ENCODE measurements at places on chromosomes 11 and 22.

GRCh38 chr22:40635940-40636379 is 559 bp downstream of the MRTFA start:
- no peak for DNase-seq

- no peak for DNase-seq
These were observed 5.9 kb upstream of the MRGPRG start for GRCh38 chr11:3224401-3225057.

- DNase-seq = no peak
These were observed 28.0 kb upstream of the OR8B8 start for GRCh38 chr11:124473476-124473875.

GRCh38 chr11:25317216-25317615 is 820.4 kb downstream of the LUZP2 start:
- DNase-seq = no peak

- DNase-seq = peak; percentile 48
These were observed 6.8 kb upstream of the LIF start for GRCh38 chr22:30253205-30253852.

GRCh38 chr11:134045799-134046635 is 22.9 kb upstream of the JAM3 start:
- peak; percentile 73 for DNase-seq

- DNase-seq = no peak
These were observed 13.2 kb downstream of the CARS1 start for GRCh38 chr11:3044004-3044403.

- DNase-seq = peak; percentile 87
These were observed 38.1 kb upstream of the ADA2 start for GRCh38 chr22:17257121-17258001.

DNA sequence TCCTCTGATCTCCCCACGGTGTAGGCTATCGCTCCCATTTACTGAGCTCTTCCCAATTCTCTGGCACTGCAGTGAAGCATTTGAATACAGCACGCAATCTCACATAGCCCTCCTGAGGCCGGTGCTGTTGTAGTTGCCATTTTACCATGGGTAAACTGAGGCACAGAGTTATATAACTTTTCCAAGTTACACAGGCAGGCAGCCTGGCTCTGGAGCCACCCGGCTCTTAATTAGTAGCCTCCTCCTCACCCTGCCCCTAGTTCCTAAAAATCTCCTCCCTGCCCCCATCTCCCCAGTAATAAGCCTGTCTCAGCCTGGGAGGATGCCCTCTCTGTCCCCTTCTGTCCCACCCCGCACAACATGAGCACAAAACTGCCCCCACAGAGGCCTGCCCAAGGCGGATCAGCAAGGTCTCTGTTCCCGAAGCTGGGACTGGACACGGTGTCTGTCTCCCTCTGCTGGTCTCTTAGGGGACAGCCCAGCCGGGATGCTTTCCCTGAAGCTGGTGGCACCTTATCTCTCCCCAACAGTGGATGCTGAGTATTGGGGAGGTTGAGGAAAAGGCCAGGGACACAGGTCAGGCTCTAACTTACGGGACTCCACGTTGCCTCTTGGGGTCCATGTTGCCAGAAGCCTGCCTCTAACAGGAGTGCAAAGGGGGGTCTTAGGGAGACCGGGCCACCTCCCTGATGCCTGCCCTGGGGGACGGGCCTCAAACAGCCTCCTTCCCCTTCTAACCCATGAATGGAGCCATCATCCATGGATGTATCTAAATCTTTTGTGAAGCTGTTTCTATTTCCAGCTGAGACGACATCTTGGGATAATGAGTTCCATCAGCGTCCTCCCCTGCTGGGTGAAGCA is 9.1 kb upstream of the CLCF1 start:
- peak; percentile 67 for DNase-seq

DNA sequence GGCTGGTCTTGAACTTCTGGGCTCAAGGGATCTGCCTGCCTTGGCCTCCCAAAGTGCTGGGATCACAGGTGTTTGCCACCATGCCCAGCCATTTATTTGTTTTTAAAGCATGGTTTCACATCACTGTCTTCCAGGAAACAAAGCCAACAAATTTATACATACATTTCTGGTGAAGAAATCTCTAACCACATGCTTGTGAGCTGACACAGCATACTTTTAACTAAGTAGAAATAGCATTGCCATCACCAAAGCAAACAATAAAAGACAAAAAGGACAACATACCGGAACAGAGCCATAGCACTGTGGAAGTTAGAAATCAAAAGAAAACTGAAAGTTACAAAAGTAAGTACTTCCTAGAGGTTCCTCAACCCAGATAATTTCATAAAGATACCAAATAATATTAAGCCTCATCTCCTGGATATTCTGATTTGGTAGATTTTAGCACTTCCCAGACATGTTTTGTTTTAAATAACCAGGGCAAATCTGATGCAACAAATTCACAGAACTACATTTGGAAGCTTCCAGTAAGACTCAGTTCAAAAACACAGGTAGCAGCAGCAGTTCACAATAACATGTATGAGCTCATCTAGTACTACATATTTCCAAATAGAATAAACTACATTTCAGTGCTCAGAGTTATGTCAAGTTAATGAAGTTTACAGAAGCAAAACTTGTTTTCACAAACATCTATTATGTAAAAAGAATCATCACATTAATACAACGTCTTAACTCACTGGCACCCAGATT is 70.6 kb downstream of the RRAS2 start:
- DNase-seq = no peak

GRCh38 chr11:8905528-8906165 is 5.3 kb upstream of the AKIP1 start:
- DNase-seq = no peak

GRCh38 chr11:91141655-91142054 is 918.8 kb upstream of the CHORDC1 start:
- DNase-seq = no peak

DNA sequence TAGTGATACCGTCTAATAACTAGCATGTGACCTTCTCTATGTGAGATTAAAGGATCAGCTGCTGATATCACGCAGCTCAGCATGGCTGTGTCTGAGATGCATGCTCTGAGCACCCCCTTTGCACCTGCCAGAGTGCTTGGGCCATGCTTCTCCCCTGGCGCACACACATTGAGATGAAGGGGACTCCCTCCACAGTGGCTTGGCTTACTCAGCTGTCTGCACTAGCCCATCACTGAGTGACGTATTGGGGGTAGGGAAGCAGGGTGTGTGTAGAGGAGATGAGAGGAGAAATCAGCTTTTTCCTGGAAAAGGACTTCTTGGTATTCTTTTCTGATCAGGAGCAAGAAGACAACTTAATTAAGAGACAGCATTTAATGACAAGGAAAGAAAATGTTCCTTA is 216.5 kb downstream of the BLID start:
- DNase-seq = no peak

Data from NCI-H1092 (cell line).